ENCODE measurements at places on chromosomes 11 and 22.
A peak's percentile ranks its signal among the peaks of the same experiment; 100 is the strongest.

DNA sequence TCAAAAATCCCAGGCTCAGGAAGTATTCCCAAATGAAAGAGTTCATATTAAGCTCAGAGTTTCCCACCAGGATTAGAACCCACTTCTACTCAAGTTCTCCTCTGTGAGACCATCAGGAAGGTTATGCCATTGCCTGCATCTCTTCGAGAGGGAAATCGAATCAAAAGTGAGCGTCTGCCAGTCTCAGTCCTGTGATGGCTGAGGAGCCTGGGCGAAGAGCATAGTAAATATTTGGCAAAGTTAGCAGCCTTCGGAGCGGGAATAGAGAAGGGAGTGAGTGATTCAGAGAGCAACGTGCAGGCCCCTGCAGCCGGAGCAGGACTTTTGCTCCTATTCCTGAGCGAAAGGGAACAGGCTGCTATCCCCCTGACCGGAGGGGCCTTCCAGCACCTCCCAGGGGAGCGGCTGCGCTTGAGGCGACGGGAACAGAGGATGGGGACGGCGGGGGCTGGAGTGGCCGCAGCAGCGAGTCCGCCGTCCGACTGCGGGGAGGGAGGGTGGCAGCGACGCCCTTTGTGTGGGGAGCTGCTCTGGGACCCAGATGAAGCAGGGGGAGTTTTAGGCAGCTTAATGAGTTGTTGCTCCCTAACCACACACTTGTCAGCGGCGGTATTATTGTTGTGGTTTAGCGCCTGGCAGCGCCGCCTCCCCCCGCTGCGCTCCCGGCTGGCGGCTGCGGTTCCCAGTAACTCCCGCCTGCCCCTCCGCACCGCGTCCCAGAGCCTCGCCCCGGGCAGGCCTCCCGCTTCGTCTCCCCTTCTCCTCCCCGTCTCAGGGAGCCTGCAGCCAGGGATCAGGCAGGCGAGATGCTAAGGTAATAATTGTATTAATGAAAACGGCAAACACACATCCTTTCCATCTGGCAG lies 21.7 kb upstream of the NRGN start:
- peak; percentile 45 for DNase-seq

- no peak for DNase-seq
Measured at GRCh38 chr22:49191506-49191980, 636.1 kb downstream of the BRD1 start.

GRCh38 chr11:2569321-2569721 lies 124.5 kb downstream of the KCNQ1 start:
- DNase-seq: no peak

DNA sequence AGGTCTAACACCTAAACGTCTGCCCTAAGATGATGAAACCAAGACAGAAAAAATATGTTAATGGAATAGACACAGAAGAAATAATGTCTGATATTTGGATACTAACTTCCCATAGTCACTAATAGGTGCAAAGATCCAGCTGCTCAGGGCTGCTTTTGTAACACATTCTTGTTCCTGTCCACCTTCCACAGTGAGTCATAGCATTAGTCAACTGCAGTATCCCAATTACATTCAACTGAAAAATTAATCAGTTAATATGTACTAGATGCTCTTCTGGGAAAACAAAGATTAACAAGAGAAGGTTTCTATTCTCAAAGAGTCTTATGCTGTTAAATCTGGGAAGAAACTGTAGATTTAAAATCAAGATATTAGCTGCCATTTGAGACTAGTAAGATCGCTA lies 47.6 kb downstream of the HEPHL1 start:
- DNase-seq: no peak

GRCh38 chr11:116379185-116379828 lies 393.5 kb downstream of the BUD13 start:
- DNase-seq: peak; percentile 26

GRCh38 chr22:43733138-43733537 lies 79.0 kb downstream of the EFCAB6 start:
- no peak for DNase-seq
